ENCODE measurements at places on chromosomes 7 and 10. TPM values are rescaled to one million over a fixed set of nuclear protein-coding genes. Genes with fewer than 3 reads are reported as not detected.

DNA sequence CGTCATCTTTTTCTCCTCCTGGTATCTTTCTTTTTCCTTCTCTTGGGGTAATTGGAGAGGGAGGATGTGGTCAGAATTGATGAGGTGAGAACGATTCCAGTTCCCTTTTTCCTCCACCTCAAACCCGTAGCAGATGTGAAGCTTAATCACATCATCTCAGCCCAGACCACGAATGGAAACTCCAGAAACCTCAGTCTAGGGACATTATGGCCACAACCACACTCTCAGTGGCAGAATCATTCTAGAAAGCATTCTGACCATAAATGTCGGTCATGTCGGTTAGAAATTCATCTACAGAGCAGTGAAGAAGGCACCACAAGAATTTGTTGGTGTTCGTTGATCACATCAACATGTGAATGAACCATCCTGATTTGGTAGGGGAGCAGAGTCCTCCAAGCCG, 78.7 kb downstream of the GATA3 start:
- no peak for DNase-seq

DNA sequence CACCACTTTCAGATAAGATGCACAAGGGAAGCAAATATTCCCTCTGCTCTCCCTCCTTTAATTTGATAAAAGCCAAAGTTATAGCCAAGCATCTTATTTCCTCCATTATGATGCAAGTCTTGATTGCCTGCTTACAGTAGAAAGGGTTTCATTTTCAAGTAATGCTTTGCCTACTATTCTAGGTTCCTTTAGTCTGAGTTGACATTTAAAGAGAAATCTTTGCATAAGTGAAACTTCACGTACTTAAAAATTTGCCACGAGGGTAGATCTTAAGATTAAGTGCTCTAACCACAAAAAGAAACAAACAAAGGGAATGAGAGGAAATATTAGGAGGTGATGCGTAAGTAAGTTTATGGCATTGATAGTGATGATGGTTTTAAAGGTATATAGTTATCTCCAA, 78.1 kb upstream of the VWDE start:
- no peak for DNase-seq

GRCh38 chr7:126079581-126079980, 1150.0 kb upstream of the POT1 start:
- DNase-seq, result no peak

DNA sequence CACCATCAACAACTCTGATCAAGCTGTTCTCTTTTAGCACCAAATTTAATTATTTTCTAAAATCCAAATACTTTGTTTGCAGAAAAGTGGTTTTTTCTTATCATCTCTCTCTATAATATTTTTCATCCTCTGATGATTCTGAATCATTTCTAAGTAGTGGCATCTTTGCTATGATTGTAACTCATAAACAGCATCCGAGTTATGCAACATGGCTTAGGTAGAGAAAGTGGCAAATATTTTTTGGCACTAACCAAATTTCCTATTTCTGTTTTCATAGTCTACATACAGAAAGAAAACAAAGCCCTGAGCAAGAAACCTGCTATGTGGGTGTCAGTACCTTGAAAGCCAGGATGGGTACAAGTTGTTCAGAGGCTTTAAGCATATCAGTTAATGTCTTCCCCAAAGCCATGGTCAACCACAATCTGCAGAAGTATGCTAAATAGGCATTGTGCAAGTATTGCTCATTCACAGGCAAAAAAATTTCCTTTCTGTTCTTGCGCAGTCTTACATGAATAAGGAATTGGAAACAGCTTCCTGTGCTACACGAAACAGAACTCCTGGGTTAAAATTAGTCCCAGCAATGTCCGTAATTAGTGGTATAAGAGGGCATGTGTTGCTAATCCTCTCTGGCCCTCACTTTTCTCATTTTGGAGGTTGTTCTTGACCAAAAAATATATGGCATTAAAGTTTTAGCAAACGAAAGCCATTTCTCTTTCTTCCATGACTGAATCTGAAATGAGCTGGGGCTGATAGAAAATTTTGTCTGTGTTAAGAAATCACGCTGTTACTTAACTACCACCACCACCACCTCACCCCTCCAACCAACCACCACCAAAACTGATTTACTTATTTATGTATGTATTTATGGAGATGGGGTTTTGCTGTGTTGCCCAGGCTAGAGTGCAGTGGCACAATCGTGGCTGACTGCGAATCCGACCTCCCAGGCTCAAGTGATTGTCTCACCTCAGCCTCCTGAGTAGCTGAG, 325.6 kb upstream of the MAGI2 start:
- no peak for DNase-seq

The PDE6C gene
- not detected for total RNA-seq

DNA sequence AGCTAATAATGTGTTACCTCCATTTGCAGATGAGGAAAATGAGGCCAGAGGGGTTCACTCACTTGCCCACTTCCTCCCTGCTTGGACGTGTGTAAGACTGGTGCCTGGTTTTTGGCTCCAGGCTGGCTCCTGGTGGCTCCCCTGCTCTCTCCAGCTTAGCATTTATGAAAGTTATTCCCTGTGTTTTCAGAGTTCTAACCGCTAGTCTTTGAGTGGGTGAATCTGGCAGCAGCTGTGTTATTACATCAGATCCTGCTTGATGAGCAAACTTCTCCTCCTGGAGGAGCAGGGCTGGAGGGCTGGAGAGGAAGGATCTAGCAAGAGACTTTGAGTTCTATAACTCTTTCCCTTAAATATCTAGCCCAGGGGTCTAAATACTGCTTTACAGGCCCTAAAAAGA, 80.9 kb upstream of the AGBL3 start:
- peak; percentile 54 for DNase-seq

- peak; percentile 93 for DNase-seq
Measured at GRCh38 chr10:132407846-132408278, 10.9 kb downstream of the PWWP2B start.

GRCh38 chr10:29495366-29495765, 139.4 kb downstream of the SVIL start:
- no peak for DNase-seq

- DNase-seq, result no peak
Measured at GRCh38 chr7:21886396-21886795, 59.3 kb downstream of the CDCA7L start.

- DNase-seq, result no peak
Measured at GRCh38 chr7:111266613-111267012, 175.7 kb downstream of the LRRN3 start.

The SPDYE16 gene
- 1.0 TPM for total RNA-seq

The SLC29A4 gene
- total RNA-seq, result 0.39 TPM

- peak; percentile 49 for DNase-seq
Measured at GRCh38 chr7:105805447-105806019, 70.9 kb downstream of the ATXN7L1 start.

DNA sequence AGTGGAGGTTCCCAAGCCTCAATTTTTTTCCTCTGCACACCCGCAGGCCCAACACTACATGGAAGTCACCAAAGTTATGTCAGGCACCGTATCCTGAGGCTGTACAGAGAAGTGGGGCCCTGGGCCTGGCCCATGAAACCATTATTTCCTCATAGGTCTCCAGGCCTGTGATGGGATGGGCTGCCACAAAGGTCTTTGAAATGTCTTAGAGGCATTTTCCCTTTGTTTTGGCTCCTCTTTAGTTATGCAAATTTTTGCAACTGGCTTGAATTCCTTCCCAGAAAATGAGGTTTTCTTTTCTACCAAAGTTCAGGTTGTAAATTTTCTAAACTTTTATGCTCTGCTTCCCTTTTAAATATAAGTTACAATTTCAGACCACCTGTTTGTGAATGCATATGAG, 365.2 kb downstream of the HGF start:
- DNase-seq, result no peak

All from upper lobe of left lung (tissue), 6 donors.